CD4-positive, alpha-beta T cell treated with Interleukin-4 for 4 hours (primary cell): ENCODE measurements at places on chromosomes 5 and 9.

DNA sequence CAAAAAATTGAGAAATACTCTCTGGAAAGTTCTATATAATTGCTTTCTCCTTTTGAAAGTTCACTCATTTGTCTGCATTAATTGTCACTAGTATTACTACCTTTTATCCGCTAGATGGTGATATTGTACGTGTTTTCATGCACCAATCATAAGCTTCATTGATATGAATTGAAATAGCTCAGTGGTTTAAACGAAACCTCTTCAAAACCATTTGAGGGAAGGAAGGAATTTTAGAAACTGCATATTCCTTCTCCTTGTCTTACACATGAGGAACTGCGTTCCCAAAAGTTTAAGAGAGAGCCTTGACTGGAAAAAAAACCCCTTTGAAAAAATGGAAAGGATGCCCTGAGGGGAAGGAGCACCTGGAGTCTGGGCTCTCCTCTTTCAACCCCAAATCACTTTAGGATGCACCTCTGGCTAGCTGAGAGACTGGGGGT, 98.6 kb downstream of the YTHDC2 start:
- peak; percentile 55 for DNase-seq

DNA sequence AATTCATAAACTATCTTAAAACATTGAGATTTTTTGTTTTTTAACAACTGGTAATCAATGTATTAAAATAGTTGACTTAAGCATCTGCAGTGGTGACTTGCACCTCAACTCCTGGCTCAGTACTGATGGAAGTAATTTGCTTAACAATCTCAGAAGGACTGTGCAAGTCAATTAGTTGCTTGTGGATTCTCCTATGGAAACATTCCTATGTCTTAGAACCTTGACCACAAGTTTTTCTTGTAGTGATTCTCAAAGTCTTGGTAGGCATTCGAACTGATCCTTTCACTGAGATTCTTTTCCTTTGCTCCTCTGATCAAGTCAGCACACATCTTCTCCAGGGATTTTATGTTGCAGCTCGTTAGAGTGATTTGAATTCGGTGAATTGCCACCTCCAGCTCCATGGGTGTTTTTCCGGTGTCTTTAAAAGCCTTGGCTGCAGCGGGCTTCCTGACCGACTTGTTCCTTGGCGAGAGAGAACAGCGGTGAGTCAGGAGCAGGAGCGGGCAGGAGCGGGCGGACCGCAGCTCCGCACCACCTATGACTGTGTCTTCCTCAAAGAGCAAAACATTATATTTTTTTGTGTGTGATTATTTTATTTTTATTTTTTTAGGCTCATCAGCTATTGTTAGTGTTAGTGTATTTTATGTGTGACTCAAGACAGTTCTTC, 21.1 kb downstream of the HMGXB3 start:
- DNase-seq, result no peak

- no peak for DNase-seq
Observed at GRCh38 chr5:2776337-2777302, 25.1 kb upstream of the IRX2 start.

DNA sequence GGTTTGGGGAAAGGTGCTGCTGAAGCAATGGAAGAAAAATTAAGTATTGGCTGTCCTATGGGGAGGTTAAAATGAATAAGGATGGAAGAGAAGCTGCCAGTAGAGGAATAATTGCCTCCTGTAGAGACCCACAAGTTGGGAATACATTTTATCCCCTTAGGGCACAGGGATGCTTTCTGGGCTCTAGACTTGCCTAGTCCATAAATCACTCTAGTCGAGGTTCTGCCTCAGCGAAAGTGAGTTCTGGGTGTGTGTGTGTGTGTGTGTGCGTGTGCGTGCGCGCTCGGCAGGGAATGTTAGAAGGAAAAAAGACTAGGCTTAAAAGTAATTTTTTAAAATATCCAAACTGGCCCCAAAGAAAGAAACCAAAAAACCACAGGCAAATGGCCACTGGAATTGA, 291.6 kb downstream of the DOCK8 start:
- DNase-seq, result no peak

DNA sequence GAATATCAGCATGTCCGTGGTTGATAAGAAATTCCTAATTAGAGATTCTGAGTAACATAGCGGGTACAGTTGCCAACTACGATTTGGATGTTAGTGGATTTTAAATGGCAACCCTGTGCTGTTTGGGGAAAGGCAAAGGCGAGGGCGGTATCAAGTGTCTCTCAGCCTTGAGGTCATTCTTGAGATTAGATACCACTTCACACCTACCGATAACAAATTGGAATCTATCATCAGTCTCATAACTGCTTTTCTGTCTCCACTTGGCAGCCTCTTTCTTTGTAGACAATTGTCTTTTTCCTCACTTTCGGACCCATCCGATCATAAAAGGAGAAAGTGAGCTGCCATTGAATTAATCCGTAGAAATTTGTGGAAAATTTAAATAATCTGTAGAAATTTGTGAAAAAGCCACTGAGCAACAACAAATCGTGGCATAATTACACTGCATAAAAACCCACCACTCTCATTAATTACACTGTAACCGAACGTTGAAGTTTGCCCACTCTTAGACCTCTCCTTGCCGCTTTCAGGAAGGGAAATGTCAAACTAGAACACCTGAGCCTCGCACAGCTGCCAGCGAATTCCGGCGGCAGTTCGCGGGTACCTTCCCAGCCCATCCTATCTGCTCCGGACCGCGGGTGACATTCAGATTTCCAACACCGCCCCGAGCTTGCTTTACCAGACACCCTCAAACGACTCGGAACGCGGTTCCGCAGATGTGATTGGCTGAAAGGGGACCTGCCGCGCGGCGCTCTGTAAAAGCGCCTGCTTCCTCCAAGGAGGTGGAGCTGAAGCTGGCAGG, 849 bp upstream of the RGMB start:
- DNase-seq, result peak; percentile 66

GRCh38 chr5:60162441-60162840, 268.9 kb upstream of the PDE4D start:
- DNase-seq, result no peak
